ENCODE measurements at places on chromosomes 12 and 14.

GRCh38 chr14:70934084-70934483 is 26.8 kb downstream of the PCNX1 start:
- DNase-seq, result no peak

DNA sequence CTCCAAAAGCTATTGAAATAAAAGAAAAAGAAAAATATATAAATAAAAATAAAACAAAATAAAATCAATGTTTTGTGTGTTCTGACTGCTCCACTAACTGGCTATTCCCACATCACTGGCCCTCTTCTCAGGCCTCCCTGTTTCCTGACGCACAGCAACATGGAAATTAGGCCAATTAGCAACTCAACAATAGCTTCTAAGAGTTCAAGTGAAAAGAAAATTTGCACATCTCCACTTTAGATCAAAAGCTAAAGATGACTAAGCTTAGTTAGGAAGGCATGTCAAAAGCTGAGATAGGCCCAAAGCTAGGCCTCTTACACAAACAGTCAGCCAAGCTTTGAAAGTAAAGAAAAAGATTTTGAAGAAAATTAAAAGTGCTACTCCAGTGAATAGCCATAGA is 200.8 kb downstream of the DUSP6 start:
- DNase-seq, result no peak

DNA sequence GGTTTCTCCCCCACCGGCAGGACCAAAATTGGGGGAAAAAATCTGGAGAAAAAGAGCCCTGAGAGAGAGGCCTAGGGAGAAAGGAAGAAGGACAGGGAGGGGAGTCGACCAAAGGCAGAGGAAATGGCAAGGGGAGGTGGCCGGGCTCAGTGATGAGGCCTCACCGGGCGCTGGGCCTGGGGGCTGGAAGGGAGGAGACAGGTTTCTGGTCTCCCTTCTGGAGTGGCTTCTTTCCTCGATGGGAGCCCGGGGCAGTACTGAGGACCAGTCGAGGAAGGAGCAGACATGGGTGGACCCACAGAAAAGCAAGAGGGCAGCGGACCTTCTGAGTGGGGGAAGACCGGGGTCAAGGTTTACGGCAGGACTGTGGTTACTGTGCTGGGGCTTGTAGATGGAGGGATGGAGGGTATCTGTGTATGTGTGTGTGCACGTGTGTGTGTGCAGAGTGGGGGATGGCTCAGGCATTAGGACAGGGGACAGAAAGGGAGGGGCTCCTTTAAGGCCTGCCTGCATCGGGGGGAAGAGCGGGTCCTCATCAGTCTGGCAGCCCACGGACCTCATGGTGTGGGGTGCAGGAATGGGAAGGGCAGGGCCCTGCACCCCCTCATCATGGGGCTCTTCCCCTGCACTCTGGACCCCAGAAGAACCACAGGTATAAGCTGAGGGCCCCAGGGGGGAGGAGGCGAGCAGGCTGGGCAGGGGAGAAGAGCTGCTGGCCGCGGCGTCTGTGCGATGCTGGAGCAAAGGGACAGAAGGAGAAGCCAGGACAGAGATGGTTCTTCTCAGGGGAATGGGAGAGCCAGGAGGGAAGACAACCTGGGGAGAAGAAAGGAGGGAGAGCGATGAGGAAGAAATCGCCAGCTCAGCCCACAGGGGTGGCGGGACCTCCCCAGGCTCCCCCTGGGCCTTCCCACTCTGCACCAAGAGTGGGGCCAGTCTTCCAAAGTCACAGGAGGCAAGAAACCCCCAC is 15.1 kb upstream of the RPLP0 start:
- DNase-seq, result no peak

DNA sequence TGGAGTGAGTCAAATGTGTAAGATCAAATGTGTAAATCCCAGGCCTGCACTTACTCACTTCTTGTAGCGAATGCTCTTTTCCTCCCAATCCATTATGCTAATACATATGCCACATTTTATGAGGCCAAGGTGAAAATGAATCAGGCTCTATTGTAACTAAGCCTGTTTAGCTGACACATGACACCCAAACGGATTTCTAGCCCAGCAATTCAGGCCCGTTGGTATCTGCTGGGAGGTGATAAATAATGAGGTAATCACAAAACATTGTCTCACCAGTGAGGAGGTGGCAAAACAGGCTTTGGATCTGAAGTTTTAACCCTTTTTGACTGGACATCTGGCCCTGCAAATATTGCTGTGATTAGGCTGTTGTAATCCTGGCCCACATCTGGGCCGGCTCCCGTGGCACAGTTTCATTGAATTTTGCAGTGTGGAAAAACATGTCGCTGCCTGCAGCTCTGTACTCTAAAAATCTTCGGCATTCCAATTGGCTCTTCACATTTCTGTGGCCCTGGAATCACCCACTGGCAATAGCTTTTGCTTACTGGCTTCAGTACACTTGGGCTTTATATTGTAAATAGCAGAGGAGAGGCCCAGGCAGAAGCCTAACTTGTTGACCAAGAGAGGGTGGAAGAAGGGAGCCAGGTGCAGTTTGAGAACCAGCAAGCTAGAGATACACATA is 106.1 kb downstream of the PAX9 start:
- DNase-seq, result no peak

DNA sequence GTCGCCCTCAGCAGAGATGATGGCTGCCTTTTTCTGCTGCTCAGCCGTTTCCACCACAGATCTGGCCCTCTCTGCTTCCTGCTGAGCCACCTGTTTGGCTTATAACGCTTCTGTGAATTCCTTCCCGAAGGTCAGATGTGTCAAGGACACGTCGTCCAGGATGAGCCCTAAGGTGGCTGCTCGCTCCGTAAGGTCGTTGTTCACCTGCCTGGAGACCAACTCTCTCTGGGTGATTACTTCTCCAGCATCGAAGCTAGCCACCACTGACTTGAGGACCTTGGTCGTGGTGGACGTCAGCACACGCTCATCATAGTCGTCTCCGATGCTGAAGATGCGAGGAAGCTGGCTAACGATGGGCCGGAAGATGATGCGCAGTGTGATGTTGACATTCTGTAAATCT is 11.7 kb upstream of the ASB8 start:
- no peak for DNase-seq

DNA sequence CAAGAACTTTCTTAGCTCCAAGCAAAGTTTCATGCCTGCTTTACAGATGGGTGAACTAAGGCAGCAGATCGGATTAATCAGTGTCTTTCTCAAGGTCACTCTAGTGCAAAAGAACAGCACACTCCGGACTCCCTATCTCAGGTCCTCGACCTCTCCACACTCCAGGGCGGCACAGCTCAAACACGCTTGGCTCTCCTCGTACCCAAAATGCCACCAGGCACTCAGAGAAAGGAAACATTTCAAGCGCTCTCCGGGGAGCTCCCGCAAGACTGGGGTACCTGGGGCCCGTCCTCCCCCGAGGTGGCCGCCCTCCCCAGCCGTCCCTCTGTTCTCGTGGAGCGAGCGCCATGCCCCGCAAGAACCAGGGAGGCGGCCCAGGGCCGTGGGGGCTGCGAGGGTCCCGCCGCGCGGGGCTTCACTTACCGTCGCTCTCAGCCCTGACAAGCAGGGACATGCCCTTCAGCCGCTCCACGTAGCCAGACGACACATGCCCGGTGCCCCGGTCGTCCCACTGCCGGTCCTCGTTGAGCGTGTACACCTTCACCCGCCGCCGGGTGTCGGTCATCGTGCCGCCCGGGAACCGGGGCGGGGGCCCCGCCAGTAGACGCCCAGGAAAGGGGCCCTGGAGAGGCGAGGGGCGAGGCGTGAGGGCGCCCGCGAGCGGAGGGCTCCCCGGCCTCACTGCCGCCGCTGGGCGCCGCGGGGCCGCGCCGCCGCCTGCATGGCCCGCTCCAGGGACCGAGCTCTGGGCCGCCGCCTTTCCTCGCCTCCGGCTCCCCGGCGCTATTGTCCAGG is 830 bp downstream of the PPP4R3A start:
- DNase-seq, result peak; percentile 2

- DNase-seq, result no peak
Measured at GRCh38 chr12:1835211-1836131, 15.1 kb downstream of the LRTM2 start.

- no peak for DNase-seq
Measured at GRCh38 chr14:55359307-55359706, 52.3 kb downstream of the ATG14 start.

GRCh38 chr14:21440859-21441258 is 15.1 kb downstream of the CHD8 start:
- DNase-seq, result no peak

- no peak for DNase-seq
Measured at GRCh38 chr12:87272851-87273250, 756.4 kb downstream of the C12orf50 start.

GRCh38 chr14:91244501-91244901 is at the start of gene GPR68:
Gene GPR68 (minus strand): TSS chr14:91244704. CDS start chr14:91235050, 9,654 bp downstream.
- no peak for DNase-seq

GRCh38 chr12:96060041-96060440 is 24.7 kb upstream of the LTA4H start:
- no peak for DNase-seq

DNA sequence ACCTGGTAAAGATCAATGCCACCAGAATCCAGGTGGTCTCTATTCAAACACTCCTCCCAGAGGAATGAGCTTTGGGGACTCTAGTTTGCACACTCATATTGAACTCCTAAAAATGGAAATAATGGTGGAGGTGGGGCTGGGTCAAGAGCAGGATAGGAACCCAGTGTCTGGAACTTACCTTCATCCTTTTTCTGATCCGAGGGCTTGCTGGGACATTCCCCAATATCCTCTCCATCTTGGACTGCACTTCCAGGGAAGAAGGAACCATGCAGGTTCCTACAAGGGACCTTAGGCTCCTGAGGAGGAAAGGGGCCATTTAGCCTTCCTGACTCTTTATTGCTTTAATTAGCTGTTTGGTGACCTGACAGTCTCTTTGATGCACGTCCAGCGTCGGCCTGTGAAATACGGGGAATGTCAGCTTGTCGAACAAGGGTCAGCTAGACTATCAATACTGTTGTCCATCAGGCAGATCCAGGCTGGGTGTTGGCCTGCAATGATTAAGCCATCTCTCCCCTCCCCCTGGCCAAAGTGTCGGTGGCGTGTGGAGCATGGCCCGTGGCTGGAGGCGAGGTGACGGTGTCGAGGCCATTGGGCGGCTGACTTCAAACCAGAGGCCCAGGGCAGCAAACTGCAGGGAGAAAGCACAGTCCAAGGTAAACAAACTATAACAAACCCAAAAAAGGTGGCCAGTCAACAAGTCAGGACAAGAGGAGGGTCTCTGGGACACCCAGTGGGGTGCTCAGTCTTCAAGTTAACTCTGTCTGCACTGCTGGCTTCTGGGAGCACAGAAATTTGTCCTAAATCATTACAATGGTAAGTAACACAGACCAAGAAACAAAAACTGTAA is 405.2 kb upstream of the TBX3 start:
- DNase-seq, result no peak

- no peak for DNase-seq
Measured at GRCh38 chr14:96016501-96017160, 22.5 kb upstream of the C14orf132 start.

GRCh38 chr12:31952418-31952817 is 6.8 kb upstream of the RESF1 start:
- DNase-seq, result no peak

GRCh38 chr14:77052281-77053044 is 24.0 kb upstream of the IRF2BPL start:
- DNase-seq, result no peak

All from activated CD8-positive, alpha-beta memory T cell treated with anti-CD3 and anti-CD28 coated beads for 1 hour (primary cell).